ENCODE measurements at places on chromosomes 3 and 15.

DNA sequence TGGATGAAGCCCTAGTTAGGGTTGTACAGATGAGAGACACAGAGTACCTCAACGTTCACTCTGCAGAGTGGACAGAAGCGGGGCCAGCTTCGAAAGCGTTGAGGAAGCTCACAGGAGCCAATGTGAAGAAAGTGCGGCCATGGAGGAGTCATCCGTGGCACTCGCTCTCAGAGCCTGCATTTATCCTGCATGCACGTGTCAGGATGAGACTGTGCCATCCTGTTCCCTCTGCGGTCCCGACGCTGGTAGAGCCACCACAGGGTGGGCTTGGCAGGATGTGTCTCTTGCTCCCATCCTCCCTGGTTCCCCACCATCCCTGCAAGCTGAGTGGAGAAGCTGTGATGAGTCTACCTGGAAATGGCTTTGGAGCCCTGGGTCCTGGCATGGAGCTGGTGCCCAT lies 39.3 kb downstream of the KLHL25 start:
- no peaks in the 10 kb centered on the region for H3K27me3 ChIP-seq
- no peak overlapping the region for H3K4me3 ChIP-seq

- no peaks in the 10 kb centered on the region for H3K4me1 ChIP-seq
- DNase-seq = no peak
- no peaks in the 10 kb centered on the region for H3K36me3 ChIP-seq
- no peaks in the 10 kb centered on the region for H3K27me3 ChIP-seq
- no peak overlapping the region for H3K4me3 ChIP-seq
- H3K27ac ChIP-seq = no peak overlapping the region
Observed at GRCh38 chr3:177826253-177826652, 629.0 kb upstream of the TBL1XR1 start.

DNA sequence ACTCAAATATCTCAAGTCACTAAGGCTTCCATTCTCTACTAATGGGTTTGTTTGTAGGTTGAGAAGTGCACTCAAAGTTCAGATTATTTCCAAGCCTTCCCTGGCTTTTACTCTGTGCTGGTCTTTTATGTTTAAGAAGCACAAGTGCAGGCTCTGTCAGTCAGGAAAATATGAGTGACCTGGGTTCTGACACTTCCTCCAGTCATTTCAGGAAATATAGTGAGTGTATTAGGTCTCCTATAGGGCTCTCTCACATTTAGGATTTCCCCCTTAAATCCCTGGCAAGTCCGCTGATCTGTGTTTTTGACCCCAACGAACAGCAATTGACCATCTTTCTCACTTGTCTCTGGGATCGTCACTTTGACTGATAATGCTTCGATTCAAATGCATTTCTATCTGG lies 210.2 kb downstream of the ARPP21 start:
- no peaks in the 10 kb centered on the region for H3K36me3 ChIP-seq
- H3K27me3 ChIP-seq = no peaks in the 10 kb centered on the region
- H3K4me1 ChIP-seq = no peaks in the 10 kb centered on the region
- DNase-seq = no peak

- no peak for DNase-seq
- no peak overlapping the region for H3K27ac ChIP-seq
- H3K4me1 ChIP-seq = peaks cover 26% of the 10 kb centered on the region
Observed at GRCh38 chr3:10599444-10599843, 94.1 kb upstream of the ATP2B2 start.

DNA sequence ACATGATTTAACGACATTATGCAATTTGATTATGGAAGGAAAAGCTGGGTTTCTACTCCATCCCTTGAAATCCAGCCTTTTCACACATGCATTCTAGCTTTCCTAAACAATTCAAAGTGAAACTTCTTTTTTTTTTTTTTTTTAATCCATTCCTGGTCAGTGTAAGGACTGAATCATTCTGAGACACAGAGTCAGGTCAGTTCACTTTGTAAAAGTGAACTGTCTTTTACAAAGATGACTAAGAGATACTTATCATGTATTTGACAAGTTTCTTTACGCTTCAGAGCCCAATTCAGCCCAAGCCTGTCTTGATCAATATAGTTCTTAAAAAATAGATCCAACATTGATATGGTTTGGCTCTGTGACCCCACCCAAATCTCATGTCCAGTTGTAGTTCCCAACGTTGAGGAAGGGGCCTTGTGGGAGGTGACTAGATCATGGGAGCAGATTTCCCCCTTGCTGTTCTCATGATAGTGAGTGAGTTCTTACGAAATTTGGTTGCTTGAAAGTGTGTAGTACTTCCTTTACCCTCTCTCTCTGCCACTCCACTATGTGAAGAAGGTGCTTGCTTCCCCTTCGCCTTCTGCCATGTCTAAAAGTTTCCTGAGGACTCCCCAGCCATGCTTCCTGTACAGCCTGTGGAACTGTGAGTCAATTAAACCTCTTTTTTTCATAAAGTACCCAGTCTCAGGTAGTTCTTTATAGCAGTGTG lies 345.6 kb upstream of the THBS1 start:
- H3K36me3 ChIP-seq = no peaks in the 10 kb centered on the region
- H3K27ac ChIP-seq = no peak overlapping the region
- H3K4me1 ChIP-seq = no peaks in the 10 kb centered on the region
- peaks cover 11% of the 10 kb centered on the region for H3K27me3 ChIP-seq

DNA sequence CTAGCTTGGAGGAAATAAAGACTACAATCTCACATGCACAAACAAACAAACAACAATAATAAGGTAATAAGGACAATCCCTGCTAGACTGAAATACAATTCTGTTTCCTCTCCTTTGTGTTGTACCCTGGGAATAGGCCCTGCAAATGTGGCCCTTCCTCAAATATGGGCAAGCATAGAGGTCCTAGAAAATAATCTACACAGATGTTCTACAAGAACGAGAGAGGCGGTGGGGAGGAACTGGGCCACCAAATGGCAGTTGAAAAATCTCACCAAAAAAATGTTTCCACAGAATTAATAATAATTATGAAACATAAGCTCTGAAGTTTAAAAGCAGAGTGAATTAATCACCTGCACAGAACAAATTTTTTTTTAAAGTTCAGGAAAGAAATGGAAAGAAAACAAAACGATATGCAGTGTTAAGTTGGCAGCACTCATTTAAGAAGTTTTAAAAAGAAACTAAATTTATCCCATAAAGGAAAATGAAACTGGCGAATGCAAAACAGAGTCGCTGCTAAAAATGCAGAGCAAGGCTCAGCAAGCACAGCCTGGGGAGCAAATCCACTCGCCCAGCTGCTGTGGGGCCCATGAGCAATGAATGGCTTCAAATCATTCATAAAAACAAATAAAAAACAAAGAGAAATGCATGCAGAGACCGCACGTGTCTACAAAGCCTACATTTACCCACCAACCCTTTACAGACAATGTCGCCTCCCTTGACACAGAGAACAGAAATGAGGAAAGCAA lies 475.4 kb downstream of the OCA2 start:
- H3K4me3 ChIP-seq = no peak overlapping the region
- H3K4me1 ChIP-seq = no peaks in the 10 kb centered on the region
- no peaks in the 10 kb centered on the region for H3K27me3 ChIP-seq
- peaks cover 2% of the 10 kb centered on the region for H3K36me3 ChIP-seq
- no peak for DNase-seq

DNA sequence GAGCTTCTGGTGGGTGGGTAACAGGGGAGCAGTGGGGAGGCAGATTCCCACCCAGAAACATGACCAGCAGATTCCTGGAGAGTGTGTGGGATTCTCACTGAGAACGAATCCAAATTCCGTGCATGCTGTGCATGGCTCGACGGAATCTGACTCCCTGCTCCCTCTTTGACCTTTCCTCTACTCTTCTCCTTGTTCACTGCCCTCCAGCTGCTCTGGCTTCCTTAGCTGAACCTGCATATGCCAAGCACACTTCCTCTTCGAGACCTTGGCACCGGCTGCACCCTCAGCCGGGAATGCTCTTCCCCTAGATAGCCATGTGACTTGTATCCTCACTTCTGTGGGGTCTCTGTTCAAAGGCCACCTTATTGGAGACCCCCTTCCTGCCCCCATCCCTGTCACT lies 6.3 kb downstream of the INSYN1 start:
- no peak overlapping the region for H3K4me3 ChIP-seq
- peaks cover 78% of the 10 kb centered on the region for H3K27me3 ChIP-seq
- peaks cover 2% of the 10 kb centered on the region for H3K36me3 ChIP-seq
- no peak overlapping the region for H3K27ac ChIP-seq
- DNase-seq = no peak

DNA sequence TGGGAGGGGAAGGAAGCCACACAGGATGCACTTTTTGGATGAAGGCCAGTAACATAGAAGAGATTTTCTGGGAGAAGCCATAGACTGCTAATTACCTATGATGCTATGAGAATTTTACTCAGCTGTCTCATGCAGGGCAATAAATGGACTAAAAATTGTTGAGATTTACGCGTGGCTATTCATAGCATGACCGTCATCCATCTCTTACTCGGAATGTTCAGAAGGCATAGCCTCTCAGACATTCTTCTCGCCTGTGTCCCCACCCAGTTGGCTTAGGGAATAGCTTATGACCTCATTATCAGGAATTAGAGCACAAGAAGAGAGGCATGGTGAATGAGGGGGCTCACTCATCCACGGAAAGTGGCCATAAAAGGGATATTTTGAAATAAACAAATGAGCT lies 107.9 kb upstream of the ATP10A start:
- no peak overlapping the region for H3K27ac ChIP-seq
- no peaks in the 10 kb centered on the region for H3K36me3 ChIP-seq
- H3K4me3 ChIP-seq = no peak overlapping the region
- DNase-seq = no peak

GRCh38 chr3:190616637-190617036 lies 102.8 kb downstream of the IL1RAP start:
- H3K27me3 ChIP-seq = no peaks in the 10 kb centered on the region
- peak overlapping the region; percentile 36 for H3K27ac ChIP-seq
- no peak for DNase-seq
- peaks cover 17% of the 10 kb centered on the region for H3K4me1 ChIP-seq
- H3K4me3 ChIP-seq = no peak overlapping the region

- H3K27ac ChIP-seq = no peak overlapping the region
- no peaks in the 10 kb centered on the region for H3K4me1 ChIP-seq
Observed at GRCh38 chr3:171028779-171029232, 2.3 kb upstream of the SLC2A2 start.

GRCh38 chr3:39882111-39882510 lies 72.7 kb downstream of the MYRIP start:
- H3K27ac ChIP-seq = no peak overlapping the region
- no peak overlapping the region for H3K4me3 ChIP-seq
- H3K36me3 ChIP-seq = no peaks in the 10 kb centered on the region
- peaks cover 19% of the 10 kb centered on the region for H3K27me3 ChIP-seq
- H3K4me1 ChIP-seq = no peaks in the 10 kb centered on the region
- no peak for DNase-seq

DNA sequence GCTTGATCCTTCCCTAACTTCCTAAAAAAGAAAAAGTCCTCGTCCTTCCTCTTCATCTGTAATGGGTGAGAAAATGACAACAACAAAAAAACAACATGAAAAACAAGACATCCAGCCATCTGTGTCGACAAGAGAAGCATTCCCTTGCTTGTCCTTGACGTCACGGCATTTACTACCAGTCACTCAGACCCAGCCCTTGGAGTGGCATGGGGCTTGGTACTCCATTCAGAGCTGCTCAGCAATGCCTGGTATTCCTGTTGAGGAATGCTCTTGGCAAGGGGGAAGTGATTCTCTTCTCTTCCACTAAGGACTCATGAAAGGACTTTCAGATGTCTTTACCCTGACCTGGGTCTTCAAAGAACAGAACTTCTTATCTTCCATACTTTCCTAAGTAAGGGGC lies 339.7 kb upstream of the RASGRP1 start:
- H3K4me1 ChIP-seq = no peaks in the 10 kb centered on the region
- H3K36me3 ChIP-seq = peaks cover 2% of the 10 kb centered on the region
- no peak overlapping the region for H3K4me3 ChIP-seq
- DNase-seq = no peak
- H3K27ac ChIP-seq = no peak overlapping the region
- H3K27me3 ChIP-seq = peaks cover 44% of the 10 kb centered on the region

- DNase-seq = no peak
- H3K4me1 ChIP-seq = no peaks in the 10 kb centered on the region
- H3K4me3 ChIP-seq = no peak overlapping the region
- no peak overlapping the region for H3K27ac ChIP-seq
- H3K36me3 ChIP-seq = peaks cover 2% of the 10 kb centered on the region
Observed at GRCh38 chr3:151722856-151723255, 10.9 kb upstream of the AADACL2 start.

- DNase-seq = no peak
- no peaks in the 10 kb centered on the region for H3K4me1 ChIP-seq
- H3K4me3 ChIP-seq = no peak overlapping the region
- H3K36me3 ChIP-seq = no peaks in the 10 kb centered on the region
Observed at GRCh38 chr3:185789891-185790830, 34.7 kb downstream of the IGF2BP2 start.

DNA sequence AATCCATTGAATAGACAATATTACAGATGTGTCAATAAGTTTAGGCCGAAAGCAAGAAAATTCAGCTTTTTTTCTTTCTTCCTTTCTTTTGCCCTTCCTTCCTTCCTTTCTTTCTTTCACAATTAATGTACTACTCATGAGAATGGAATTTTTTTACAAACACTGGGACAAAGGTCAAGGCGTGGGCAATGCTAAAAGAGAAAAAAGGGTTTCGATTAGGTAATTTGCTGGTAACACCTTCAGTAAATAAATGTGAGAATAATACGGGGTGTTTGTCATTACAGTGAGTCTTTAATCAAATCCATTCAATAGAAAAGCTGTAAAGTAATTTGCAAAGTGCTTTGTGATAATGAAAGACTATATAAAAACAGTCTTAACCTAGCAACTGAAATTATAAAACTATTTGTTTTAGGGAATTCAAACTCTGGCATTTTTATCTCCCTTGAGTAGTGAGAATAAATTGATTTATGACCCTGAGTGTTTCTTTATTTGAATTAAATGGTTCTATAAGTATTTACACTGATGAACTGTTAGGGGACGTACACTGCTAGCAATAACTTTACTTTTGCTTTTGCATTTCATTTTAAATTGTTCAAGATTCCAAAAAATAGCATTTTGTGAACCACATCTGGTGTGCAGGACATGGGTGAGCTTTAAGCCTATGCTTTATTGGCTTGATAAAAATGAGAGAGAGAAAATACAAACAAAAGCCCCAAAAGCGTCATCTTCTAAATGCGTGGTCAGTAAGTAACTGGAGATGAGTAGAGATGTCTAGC lies 104.2 kb upstream of the THRB start:
- no peaks in the 10 kb centered on the region for H3K4me1 ChIP-seq
- no peak overlapping the region for H3K4me3 ChIP-seq
- H3K36me3 ChIP-seq = no peaks in the 10 kb centered on the region
- no peak overlapping the region for H3K27ac ChIP-seq

DNA sequence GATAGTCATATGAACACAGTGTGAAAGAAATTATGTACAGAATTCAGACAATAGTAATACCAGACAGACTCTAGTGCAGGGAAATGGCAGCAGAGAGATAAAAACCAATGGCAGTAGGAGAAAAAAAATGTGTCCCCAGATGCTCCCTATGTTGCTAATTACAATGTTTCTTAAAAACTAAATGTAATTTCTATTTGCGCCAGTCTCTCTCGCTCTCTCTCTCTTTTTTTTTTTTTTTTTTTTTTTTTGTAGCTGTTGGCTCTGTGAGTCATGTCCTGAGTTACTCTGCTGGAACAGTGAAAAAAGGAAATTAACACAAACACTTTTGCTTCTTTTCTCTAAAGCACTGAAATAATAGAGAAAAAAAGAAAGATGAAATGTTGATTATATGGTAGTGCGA lies 871.9 kb downstream of the GBE1 start:
- no peak for DNase-seq
- H3K27me3 ChIP-seq = no peaks in the 10 kb centered on the region
- no peak overlapping the region for H3K4me3 ChIP-seq

Measured in central memory CD8-positive, alpha-beta T cell (primary cell).